ENCODE measurements at places on chromosomes 4 and X. TPM values are rescaled to one million over a fixed set of nuclear protein-coding genes. Genes with fewer than 3 reads are reported as not detected.

The NOCT gene
- total RNA-seq = 12.2 TPM

The NUP54 gene
- total RNA-seq = 55.9 TPM

The KLHL15 gene
- 9.3 TPM for total RNA-seq

The ATP10D gene
- total RNA-seq = 2.8 TPM

The XPNPEP2 gene
- total RNA-seq = 0.80 TPM

DNA sequence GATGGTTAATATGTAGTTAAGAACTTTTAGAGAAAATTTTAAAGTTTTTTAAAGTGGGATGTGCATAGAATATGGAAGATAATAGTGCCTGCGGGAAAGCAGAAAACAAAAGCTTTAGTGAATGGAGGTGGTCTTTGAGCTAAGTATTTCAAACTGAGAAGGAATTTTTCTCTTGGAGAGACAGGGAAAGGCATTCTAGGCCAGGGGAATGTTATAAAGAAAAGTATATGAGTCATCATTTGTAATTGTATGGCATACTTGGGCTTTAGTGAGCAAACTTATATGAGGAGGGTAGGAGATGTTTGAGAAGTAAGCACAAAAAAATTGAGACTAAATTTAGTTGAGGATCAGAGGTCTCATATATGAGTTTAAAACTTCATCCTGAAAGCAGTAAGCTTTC, 467.0 kb downstream of the PPARGC1A start:
- H3K27ac ChIP-seq = no peak overlapping the region
- H3K36me3 ChIP-seq = no peaks in the 10 kb centered on the region
- no peak overlapping the region for H3K4me3 ChIP-seq
- no peaks in the 10 kb centered on the region for H3K27me3 ChIP-seq
- no peak for DNase-seq
- no peaks in the 10 kb centered on the region for H3K4me1 ChIP-seq

- peaks cover 7% of the 10 kb centered on the region for H3K4me1 ChIP-seq
- no peak overlapping the region for H3K4me3 ChIP-seq
- H3K27me3 ChIP-seq = no peaks in the 10 kb centered on the region
- H3K36me3 ChIP-seq = no peaks in the 10 kb centered on the region
- no peak overlapping the region for H3K27ac ChIP-seq
- no peak for DNase-seq
Measured at GRCh38 chrX:153320555-153321184, 897 bp downstream of the PNMA6F start.

GRCh38 chr4:53120778-53121177, 245.1 kb downstream of the SCFD2 start:
- no peak for DNase-seq
- no peak overlapping the region for H3K27ac ChIP-seq
- no peaks in the 10 kb centered on the region for H3K27me3 ChIP-seq
- H3K4me3 ChIP-seq = no peak overlapping the region

GRCh38 chr4:184383497-184384055, 90.8 kb downstream of the IRF2 start:
- no peak for DNase-seq
- no peaks in the 10 kb centered on the region for H3K27me3 ChIP-seq
- H3K36me3 ChIP-seq = peaks cover 29% of the 10 kb centered on the region
- H3K4me1 ChIP-seq = peaks cover 60% of the 10 kb centered on the region
- peak overlapping the region; percentile 2 for H3K4me3 ChIP-seq
- H3K27ac ChIP-seq = no peak overlapping the region

DNA sequence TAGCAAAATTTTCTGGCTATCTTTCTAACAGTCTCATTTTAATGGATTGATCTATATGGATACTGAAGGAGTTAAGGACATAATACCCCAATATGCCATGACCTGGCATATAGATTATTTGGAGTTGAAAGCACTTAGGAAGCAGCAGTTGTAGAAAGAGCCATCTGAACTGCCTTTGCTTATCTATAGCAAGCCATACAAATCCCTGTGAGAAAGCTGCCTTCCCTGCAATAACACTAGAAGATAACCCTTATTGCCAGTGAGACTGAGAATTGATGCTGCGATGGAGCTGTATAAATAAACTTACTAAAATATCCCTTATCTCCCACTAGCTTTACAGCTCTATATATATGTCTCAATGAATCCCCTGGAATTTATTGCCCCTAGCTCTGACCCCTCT, 346.3 kb downstream of the TECRL start:
- H3K27ac ChIP-seq = no peak overlapping the region
- H3K4me3 ChIP-seq = no peak overlapping the region
- no peaks in the 10 kb centered on the region for H3K36me3 ChIP-seq
- H3K27me3 ChIP-seq = no peaks in the 10 kb centered on the region

GRCh38 chrX:31679861-31680260, 608.0 kb upstream of the FTHL17 start:
- H3K4me3 ChIP-seq = no peak overlapping the region
- no peaks in the 10 kb centered on the region for H3K27me3 ChIP-seq
- H3K4me1 ChIP-seq = no peaks in the 10 kb centered on the region
- H3K36me3 ChIP-seq = no peaks in the 10 kb centered on the region
- H3K27ac ChIP-seq = no peak overlapping the region

All from activated CD4-positive, alpha-beta memory T cell treated with anti-CD3 and anti-CD28 coated beads for 36 hours (primary cell).